ENCODE measurements at places on chromosomes 2 and 18.
A peak's percentile ranks its signal among the peaks of the same experiment; 100 is the strongest.

DNA sequence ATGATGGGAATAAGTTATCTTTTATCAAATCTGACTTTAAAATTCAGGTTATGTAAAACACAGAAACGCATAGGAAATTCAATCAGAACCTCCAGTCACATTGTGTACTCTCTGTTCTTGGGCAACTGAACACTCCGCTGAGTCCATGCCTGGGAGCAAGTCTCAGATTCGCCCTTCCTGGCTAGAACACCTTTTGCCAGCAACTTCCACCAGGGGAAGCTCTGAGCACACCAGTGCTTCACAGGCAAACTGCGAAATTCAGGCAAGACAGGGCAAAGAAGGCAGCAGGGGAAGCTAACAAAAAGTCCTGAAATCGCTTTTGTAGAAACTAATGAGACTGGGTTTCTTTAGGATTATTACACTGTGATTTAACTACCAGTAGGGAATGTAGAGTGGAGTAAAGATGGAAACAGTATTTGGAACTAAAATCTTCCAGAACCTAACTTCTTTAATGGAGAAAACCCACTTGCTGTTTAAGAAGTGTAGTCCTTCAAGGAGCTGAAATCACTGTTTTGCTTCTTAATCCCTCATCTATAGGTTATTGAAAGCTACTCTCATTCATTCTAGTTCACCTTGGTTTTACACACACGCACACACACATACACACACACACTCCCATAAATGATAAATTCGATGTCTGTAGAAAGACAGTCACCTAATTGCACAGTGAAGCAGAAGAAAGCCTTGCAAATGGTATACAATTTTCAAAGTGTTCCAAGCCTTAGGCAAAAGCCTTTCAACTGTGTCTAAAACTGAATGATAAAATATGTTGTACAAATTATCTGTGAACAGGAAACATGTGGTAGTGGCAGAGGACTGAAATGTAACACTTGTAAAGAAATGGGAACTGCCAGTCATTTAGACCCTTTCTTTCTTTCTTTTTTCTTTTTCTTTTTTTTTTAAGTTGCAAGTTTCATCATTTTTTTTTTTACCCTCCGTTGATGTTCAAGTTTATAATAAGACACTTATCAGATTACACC is 214.5 kb downstream of the TMEM182 start:
- DNase-seq, result no peak

GRCh38 chr2:106990297-106990696 is 104.3 kb upstream of the ST6GAL2 start:
- DNase-seq, result peak; percentile 51

- no peak for DNase-seq
Measured at GRCh38 chr2:227748079-227748478, 2.4 kb downstream of the SCYGR8 start.

DNA sequence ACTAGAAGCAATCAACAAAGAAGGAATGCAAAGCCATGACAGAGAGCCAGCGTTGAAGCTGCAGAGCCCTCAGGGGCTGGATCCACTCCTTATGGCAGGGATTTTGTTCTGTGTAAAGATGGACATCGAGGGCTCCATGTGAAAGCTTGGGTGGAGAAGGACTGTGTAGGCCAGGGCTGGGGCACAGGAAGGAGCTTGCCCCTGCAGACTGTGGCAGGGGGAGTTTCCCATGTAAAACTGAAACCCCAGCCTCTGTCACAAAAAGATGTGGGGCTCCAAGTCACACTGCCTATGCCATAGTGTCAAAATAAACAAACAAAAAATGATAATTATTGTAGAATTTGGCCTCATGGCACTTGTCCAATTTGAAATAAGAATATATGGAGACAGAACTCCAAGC is 408.7 kb upstream of the HS6ST1 start:
- no peak for DNase-seq

DNA sequence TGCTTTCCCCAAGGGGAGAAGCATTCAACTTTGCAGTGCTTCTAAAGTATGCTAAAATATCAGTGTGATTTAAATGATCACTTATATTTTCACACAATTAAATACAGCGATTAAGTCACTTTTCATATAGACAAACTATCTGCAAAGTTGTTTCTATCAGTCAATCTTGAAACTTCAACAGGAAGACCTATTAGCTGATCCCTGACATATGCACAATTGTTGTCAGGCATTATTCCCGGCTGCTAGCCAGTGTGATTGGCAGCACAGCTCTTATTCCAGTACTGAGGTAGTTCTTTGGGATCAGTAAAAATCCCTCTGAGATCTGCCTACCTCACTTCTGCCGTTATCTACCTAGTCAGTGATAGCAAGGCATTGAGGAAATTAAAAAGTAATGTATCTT is 629.5 kb downstream of the NR4A2 start:
- DNase-seq, result no peak

- no peak for DNase-seq
Measured at GRCh38 chr2:132813422-132813821, 143.4 kb upstream of the LYPD1 start.

GRCh38 chr2:226742347-226742746 is 57.3 kb downstream of the IRS1 start:
- DNase-seq, result peak; percentile 47

DNA sequence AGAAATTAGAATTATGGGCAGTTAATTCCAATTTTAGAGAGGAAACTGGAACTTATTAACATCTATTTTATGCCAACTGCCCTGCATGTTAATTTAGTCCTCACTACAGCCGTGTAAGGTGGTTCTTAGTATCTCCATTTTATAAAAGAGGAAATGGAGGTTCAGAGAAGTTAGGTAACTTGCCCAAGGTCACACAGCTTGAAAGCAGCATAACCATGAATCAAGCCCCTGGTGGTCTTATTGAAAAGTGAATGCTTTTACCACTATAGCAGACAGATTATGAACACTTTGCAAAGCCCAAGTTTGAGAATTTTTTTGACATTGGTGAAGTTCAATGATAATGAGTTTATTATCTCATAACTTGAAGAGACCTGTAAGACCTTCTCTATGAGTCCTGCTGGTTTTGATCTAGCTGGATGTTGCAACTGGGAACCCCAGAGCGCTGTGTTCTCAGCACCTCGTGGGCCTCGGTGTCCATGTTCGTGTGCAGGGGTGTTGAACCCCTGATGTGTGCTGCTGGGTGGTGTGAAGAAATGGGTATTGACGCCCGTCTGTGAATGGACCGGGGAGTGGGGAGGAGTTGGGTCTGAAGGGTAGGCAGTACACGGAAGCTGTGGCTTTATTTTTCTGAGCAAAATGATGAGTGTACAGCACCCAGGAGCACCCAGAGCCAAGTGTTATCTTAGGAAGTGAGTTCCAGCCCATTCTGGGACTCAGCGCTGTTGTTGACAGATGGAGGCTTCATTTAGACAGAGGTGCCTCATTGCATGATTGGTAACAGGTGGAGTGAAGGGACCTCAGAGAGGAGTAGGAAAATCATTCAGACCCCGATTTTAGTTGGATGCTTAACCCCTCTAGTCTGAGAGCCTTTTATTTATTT is 9.7 kb downstream of the GREB1 start:
- DNase-seq, result no peak

GRCh38 chr18:70025580-70025979 is 77.9 kb upstream of the CD226 start:
- DNase-seq, result no peak

- DNase-seq, result no peak
Measured at GRCh38 chr2:37851828-37852584, 73.1 kb upstream of the RMDN2 start.

- no peak for DNase-seq
Measured at GRCh38 chr2:157469726-157470125, 25.8 kb upstream of the CYTIP start.

- DNase-seq, result no peak
Measured at GRCh38 chr2:118989481-118989880, 47.5 kb downstream of the MARCO start.

GRCh38 chr18:74652392-74652988 is 54.8 kb downstream of the ZNF407 start:
- DNase-seq, result peak; percentile 49

GRCh38 chr2:1830936-1831619 is 86.8 kb upstream of the PXDN start:
- peak; percentile 32 for DNase-seq

GRCh38 chr18:68179811-68180210 is 535.1 kb downstream of the TMX3 start:
- DNase-seq, result no peak

DNA sequence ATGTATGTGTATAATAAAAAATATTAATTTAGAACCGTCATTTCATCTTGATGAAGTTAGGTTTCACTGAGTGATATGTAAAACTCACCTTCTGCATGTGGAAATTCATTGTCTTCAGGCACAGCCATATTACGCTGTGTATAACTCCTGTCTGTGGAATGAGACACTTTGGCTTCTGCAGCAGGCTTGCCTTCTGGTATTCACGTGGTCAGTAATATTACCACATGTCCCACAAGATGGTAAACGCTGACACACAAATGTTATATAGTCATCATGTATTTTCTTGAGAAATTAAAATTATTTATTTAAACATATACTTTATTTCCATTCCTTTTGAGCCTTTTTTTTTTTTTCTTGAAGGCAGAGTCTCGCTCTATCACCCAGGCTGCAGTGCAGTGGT is 25.1 kb upstream of the AAK1 start:
- DNase-seq, result no peak

DNA sequence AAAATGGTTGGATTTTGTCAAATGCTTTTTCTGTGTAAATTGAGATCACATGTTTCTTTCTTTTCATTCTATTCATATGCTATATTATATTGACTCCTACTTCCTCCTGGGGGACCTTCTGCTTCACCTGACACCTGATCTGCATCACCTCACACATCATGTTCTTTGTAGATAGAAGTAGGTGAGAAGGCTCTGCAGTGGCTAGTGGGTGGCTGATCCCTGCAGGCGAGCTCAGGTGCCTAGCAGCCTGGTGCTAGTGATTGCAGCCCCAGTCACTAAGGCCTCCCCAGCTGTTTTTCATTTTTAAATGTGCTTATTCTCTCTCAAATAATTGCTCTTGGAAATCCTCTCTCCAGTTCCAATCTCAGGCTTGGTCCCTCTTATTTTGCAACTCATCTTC is 33.6 kb downstream of the MC4R start:
- no peak for DNase-seq

- DNase-seq, result no peak
Measured at GRCh38 chr18:53115876-53116585, 776.0 kb downstream of the DCC start.

DNA sequence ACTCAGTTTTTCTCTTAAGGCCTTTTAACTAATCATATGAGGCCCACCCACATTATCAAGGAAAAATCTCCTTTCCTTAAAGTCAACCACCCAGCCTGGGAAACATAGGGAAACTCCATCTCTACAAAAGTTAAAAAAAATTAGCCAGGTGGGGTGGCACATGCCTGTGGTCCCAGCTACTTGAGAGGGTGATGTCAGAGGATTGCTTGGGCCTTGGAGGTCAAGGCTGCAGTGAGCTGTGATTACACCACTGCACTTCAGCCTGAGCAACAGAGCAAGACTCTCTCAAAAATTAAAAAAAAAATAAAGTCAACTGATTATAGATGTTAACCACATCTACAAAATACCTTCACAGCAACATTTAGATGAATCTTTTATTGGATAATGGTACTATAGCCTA is 5.8 kb downstream of the DPYSL5 start:
- no peak for DNase-seq

DNA sequence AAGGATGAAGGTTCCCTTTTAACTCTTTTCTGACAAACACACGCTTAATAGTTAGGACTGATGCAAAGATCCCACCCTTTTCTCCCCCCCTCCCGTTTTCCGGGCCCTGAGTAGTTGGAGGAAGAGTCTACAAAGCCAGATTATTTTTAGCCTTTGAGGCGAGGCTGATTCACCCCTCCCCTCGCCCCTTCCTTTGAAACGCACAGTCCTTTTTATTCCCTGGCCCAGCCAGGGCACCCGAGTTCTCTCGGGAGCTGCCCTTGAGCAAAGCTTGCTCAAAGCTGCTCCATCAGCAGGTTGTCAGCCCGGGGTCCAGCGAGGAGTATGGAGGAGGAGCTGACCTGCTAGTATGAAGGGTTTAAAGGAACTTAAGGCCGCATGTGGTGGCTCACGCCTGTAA is 47.1 kb upstream of the SPRED2 start:
- DNase-seq, result no peak

DNA sequence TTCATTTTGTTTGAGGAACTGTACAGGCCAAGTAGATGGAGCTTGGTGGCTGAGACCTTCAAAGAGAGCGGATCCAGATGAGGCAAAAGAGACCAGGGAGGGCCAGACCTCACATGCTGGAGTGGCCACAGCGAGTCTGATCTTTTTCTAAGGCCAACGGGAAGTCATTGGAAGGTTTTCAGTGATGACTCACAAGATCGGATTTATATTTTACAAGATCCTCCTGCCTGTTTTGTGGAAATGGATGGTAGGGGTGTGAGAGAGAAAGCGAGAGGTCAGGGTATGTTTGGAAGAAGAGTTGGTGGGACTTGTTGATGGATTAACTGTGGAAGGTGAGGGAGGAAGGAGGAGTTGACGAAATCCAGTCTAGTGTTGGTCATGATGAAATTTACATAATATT is 44.6 kb upstream of the TUBA3D start:
- DNase-seq, result no peak

- DNase-seq, result no peak
Measured at GRCh38 chr2:3857576-3857975, 154.2 kb downstream of the DCDC2C start.

DNA sequence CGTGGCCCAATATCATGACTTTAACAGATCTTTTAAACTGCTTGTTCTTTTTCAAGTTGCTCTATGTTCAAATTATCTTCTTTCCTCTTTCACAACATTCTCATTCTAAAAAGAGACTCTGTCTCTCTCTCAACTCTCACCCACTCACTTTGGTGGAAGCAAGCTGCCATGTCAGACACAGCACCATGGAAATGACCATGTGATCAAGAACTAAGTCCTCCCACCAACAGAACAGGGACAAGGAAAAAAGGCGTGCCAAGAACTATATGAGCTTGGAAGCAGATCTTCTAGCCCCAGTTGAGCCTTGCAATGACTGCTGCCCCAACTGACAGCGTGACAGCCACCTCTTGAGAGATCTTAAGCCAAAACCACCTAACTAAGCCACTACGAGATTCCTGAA is 23.9 kb downstream of the BAZ2B start:
- DNase-seq, result no peak

- DNase-seq, result no peak
Measured at GRCh38 chr18:39455285-39455684, 1889.7 kb upstream of the CELF4 start.

GRCh38 chr2:167438206-167438605 is 549.9 kb downstream of the XIRP2 start:
- DNase-seq, result no peak

GRCh38 chr2:199442173-199442572 is 15.6 kb downstream of the SATB2 start:
- no peak for DNase-seq
